ENCODE measurements at places on chromosomes 7 and 10. TPM values are rescaled to one million over a fixed set of nuclear protein-coding genes. Genes with fewer than 3 reads are reported as not detected.

Gene FBXL13
- total RNA-seq, result 2.9 TPM

Gene NEBL
- 1.6 TPM for total RNA-seq

Gene GRM3
- not detected for total RNA-seq

Gene PLAC9
- total RNA-seq, result not detected

DNA sequence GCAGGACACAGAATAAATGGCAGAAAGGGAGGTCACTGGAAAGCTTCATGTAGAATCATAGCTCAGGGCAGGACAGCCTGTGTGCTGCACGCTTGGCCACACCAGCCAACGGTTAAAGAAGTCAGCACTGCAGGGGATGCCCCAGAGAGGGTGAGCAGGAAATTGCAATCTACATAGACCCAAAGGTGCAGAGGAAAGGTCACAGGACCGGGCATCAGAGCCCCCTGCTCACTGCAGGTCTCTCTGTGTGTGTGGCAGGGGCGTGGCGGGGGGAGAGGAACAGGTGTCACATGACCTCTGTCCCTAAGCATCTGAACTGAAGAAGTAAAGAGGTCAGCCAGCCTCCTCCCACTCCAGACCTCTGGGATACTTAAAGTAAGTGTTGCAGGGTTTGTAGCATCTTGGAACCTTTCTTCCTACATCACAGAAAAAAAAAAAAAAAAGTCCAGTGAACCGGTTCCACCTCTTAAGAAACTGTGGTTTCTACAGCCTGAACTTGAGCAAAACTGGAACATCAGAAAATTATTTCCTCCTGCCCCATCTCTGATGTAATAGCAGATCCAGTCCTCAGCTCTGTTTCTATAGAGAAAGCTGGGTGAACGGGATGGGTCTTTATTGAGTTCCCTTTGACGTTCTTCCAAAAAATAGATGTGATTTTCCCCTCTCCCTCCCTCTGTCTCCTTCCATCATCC, 64.3 kb downstream of the RGS10 start:
- DNase-seq, result no peak

DNA sequence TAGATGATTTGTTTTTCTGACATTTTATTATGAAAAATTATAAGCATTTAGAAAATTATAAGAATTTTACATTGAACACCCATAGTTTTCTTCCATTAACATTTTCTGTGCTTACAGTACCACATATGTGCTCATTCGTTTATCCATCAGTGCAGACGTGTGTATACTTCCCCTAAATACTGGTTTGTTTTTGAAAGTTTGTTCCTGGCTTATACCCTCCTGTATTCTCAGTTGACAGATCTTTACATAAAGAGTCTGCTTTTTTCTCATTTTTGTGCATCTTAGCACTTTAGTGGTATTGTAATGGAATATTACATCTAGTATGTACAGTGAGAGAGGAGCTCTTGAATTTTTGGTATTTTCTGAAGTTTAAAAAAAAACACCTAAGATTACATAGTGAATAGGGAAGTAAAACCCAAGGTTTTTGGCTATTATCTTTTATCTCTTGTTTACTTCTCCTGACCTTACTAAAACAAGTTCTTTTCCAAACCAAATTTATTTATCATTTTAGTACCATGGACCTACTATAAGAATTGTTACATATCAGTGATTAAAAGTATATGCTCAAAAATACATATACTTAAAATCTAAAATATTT, 8.1 kb downstream of the DLD start:
- no peak for DNase-seq

DNA sequence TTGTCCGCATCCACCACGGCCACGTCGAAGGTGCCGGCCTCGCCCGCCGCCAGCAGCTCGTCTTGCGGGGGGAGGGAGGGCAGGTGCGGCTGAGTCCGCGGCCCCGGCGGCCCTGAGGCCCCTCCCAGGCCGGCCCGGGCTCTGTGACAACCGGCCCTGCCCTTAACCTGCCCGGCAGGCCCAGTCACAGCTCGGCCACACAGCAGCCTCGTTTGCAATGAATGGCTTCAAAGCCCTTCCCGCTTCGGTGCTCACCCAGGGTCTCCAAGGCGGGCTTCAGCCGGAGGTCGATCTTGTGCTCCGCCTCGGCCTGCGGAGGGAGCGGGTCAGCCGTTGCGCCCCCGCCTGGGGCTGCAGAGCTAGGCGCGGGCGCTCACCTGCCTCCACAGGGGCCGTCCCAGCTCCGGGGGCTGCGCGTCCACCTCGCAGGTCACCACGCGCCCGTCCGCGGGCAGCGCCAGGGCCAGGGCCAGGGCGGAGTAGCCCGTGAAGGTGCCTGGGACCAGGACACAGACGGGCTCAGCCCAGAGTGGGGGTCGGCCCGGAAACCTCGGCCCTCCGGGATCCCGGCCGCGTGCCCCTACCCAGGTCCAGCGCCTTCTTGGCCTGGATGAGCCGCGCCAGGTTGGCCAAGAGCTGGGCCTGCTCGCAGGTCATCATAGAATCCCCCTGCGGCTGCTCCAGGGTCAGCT, 928 bp downstream of the COMTD1 start:
- no peak for DNase-seq

GRCh38 chr10:36373424-36374096, 731.5 kb upstream of the FZD8 start:
- no peak for DNase-seq

GRCh38 chr10:18216482-18216881, 76.3 kb downstream of the CACNB2 start:
- peak; percentile 39 for DNase-seq
